ENCODE measurements at places on chromosomes 2 and 18.

GRCh38 chr18:22031611-22032010 is 137.8 kb upstream of the GATA6 start:
- ATAC-seq, result no peak

DNA sequence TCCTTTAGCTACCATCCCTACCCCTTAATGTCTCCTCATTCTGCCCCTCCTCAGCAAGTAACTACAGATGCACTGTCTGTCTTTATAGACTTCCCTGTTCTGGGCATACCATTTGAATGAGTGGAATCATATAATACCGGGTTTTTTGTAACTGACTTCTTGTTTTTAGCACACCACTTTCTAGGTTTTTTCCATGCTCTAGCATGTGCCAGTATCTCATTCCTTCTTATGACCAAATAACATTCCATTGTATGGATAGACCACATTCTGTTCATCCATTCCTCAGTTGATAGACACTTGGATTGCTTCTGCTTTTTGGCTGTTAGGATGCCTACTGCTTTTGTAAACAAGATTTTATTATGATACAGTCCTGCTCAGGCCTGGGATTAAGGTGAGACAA is 154.7 kb downstream of the TSN start:
- ATAC-seq, result no peak

DNA sequence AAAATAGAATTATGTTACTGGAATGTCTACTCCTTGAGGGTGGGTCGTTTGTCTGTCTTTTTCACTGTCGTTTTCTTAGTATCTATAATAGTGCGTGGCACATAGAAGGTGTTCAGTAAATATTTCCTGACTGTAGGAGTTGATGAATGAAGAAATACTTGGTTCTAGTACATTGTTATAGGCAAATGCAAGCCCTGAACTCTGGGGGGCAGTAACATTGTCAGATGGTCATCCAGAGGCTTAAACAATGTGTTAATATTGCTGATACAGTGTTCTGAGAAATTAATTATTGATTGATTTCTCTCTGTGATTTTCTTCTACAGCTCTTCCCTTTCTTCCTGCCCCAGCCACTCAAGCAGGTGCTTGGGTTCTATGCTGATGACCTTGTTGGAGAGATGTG is 24.4 kb upstream of the THOC1 start:
- ATAC-seq, result no peak

- ATAC-seq, result no peak
Measured at GRCh38 chr2:232239951-232240681, 138.4 kb upstream of the ALPP start.

- ATAC-seq, result no peak
Measured at GRCh38 chr2:161165266-161165665, 5.0 kb downstream of the TANK start.

DNA sequence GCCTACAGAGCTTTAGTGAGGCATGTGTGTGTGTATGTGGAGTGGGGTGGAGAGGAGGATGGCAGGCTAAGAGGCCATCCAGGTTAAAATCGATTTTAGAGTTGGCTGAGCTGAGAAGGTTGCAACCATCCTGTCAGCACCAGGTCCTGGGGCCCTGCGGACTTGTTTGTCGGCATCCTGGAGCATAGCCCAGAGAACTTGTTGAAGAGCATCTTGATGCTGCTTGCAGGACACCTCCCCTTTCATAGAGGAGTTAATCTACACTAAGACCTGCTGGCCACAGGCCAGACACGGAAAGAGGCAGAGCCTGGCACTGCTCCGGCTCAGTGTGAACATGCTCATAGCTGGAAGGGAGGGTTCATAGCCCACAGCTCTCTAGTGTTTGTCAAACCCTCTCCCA is 72.1 kb upstream of the RGPD5 start:
- ATAC-seq, result no peak

- ATAC-seq, result no peak
Measured at GRCh38 chr2:76445880-76446279, 735.2 kb upstream of the GCFC2 start.

Measured in motor neuron (in vitro differentiated cells).